ENCODE measurements at places on chromosomes 6 and 20.

GRCh38 chr6:18269253-18269652 lies 4.9 kb upstream of the DEK start:
- DNase-seq = no peak

GRCh38 chr6:122657601-122658000 lies 47.4 kb downstream of the PKIB start:
- DNase-seq = no peak

GRCh38 chr20:43379239-43379917 lies 78.3 kb upstream of the SRSF6 start:
- no peak for DNase-seq

GRCh38 chr6:152701863-152702401 lies 4.2 kb downstream of the MYCT1 start:
- DNase-seq = no peak

- DNase-seq = no peak
These were observed 22.7 kb downstream of the UTRN start for GRCh38 chr6:144307880-144308279.

GRCh38 chr6:130675072-130675471 lies 152.1 kb upstream of the SMLR1 start:
- no peak for DNase-seq

- DNase-seq = no peak
These were observed 13.8 kb downstream of the SYTL3 start for GRCh38 chr6:158663625-158664165.

DNA sequence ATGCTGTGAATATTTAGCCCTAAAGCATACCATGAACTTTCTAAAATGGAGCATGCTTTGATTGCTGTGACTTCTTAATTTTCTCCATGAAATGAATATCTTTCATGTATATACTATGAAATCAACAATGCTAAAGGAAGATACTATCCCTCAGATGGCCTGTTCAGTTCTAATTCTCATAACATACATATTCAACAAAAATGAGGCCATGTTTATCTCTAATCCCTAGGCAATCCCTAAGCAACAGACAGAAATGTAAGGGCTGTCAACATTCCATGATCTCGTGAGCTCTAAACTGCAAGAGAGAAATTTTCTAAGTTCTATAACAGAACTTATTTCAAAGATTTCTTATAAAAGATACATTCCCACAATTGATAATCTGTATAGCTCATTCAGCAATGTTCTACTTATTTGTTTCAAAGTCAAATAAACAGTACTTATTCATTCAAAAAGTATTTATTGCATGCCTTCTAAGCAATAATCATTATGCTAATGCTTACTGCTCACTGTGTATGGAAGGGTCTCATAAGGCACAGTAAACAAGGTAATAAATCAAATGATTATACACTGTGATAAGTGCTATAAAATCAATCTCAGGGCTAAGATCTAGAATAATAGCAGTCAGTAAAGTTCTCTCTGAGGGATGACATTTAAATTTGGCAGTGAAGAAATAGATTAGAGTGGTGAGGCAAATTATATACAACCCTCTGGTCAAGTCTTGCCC lies 492.9 kb downstream of the PHF3 start:
- no peak for DNase-seq

DNA sequence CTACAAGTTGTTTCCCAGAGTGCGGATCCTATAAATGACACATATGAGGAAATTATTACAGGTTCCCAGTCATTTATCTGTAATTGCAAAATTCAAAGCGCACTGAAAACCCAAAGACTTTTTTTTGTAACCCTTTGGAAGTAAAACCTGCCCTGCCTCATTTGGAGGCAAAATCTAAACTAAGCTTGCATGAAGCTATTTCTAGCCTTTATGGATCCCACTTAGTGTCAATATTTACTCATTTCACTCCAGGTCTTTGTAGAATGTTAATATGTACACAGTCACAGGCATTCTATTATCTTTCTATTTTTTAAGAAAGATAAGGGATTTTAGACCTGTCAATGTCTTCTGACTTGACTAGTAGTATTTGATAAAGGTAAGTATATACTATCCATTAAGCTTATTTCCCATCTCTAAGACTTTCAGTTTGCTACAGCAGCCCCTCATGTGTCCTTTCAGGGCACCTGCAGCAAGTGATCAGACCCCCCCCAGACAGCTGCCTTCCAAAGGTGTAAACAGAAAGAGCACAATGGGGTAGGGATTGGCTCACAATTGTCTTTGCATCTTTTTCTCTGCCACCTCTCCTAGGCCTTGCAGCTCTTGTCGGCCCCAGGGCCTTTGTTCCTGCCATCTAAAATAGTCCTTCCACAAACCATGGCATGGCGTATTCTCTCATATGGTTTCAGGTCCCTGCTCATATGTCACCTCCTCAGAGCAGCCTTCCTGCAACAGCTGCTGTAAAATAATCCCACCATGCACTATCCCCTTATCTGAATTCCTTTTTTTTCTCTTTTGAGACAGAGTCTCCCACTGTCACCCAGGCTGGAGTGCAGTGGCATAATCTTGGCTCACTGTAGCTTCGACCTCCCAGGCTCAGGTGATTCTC lies 1.3 kb upstream of the REPS1 start:
- no peak for DNase-seq

DNA sequence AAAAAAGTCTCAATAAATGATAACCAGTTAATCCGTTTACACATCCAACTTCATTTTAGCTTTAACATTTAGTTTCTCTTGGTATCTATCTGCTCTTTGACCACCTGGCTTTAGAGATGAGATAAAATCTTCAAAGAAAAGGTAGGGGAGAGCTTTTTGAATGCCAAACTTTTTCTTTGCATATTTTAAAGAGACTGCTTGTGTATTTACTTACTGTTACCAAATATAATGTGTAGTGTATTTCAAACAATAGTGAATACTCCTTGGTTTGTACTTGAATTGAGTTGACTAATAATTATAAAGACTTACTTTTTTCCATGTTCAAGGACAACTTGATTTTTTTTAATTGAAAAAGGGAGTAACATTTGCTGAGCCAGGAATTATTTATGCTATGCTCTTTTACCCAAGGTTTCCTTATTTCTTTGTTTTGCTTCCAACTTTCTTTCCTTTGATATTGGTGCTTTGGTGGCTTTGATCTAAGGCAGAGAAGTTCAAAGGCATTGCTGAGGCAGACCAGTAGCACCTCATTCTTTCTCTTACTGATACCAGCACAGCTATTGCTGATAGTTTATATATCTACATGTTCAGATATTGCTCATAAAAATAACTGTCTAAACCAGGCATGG lies 7.8 kb downstream of the CCDC170 start:
- no peak for DNase-seq

DNA sequence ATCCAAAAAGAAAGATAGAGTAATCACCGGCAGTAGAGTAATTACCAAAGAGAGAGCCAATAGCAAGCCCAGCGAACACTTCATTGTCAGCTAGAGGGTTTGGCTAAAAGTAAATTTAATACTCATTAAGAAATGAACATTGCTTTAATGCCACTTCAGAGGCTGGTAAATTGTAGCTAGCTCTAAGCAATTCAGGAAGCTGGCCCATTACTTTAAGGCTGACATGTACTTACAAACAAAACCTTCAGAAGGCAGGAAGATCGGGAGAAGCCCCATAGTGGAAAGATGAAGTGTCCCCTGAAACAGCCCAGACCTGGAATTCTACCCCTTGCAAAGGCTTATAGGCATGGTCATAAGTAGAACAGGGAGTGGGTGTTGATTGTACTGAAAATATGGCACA lies 396.6 kb upstream of the ID4 start:
- no peak for DNase-seq

GRCh38 chr6:141103246-141103645 lies 1029.5 kb upstream of the GJE1 start:
- no peak for DNase-seq

DNA sequence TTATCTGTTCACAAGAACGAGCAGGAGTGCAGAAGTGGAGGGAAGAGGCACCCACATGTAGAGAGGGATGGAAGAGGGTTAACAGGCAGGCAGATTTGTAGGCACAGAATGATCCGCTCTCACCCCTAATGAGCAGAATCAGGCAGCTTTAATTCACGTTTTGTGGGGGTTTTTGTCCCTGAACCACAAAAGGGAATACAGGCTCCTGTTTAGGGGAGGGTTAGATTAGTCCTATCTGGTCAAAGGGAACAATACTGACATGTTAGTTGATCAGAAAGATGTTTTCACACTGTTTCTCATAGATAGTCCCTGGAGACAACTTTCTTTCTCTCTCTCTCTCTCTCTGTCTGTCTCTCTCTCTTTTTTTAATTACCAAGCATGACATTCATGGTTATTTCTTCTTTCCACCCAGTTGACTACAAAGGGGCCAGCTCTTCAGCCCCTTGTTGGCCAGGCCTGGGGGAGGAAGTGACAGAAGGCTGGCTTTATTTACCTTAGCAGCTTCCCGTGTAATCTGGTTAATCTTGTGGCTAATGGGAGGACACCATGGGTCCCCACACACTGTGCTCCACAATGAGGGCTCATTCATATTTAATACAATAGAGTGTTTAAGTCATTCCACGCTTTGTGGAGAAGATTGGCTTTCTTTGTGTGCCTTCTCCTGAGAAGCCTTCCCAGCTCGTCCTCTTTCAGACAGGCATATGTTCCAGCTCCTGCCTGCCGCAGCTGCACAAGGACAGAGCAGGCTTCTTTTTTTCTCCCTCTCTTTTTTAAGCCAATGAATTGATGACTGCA lies 958.8 kb downstream of the TFAP2A start:
- DNase-seq = peak; percentile 11
